ENCODE measurements at places on chromosomes 13 and 19.

- peak; percentile 75 for DNase-seq
Observed at GRCh38 chr19:49333811-49334288, 1.4 kb upstream of the CD37 start.

GRCh38 chr19:57192077-57192420 lies 749 bp downstream of the ZNF264 start:
- no peak for DNase-seq

DNA sequence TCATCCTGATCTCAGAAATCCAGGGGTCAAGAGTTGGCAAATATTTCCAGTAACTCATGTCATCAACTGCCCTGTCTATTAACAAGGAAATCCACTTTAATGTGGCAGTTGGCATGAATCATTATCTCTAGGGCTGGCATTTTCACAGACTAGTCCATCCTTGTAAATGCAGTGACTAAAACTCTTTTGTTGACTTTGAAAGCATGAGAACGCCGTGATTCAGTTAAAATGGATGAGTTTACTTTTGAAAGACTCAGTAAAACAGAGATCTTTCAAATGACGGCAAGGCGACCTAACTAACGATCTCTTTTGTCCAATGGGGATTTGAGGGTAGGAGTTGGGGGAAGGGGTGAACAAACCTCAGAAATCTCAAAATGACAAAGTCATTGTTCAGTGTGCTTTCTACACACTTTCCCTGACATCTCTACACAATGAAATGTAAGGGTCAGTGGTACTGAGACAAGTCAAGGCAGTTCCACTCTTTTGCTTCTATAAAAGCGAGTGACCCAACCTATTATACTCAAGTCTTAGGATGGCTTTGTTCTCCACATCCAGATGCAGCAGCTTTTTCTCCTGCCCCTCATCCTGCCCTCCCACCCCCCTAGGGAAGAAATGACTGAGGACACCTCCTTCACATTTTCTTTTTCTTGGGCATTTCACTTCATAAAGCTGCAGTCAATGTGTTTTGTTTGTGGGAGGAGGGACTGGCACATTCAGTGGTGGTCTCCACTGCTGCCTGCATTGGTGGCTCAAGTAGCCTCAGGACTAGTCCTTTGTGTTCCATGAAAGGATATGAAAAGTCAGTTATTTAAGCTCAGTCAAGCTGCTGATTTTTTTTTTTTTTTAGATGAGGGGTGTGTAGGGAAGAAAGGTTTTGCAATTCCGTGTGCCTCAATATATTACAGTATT lies 200.5 kb downstream of the ABCC4 start:
- DNase-seq, result no peak

DNA sequence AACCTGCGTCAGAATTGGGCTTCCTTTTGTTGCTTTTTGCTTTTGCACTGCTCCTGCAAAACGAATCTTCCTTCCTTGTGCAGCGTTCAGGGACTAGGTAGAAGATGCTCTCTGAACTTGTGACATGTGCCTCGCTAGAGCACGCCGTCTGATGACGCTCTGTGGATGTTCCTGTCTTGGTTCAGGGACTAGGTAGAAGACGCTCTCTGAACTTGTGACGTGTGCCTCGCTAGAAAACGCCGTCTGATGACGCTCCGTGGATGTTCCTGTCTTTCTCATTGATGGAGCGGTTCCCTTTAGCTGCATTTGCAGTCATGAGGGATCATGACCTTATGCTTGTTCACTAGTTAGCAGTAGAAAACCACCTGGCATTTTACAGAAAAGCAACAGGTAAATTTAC lies 154.0 kb downstream of the SOX1 start:
- DNase-seq, result no peak

DNA sequence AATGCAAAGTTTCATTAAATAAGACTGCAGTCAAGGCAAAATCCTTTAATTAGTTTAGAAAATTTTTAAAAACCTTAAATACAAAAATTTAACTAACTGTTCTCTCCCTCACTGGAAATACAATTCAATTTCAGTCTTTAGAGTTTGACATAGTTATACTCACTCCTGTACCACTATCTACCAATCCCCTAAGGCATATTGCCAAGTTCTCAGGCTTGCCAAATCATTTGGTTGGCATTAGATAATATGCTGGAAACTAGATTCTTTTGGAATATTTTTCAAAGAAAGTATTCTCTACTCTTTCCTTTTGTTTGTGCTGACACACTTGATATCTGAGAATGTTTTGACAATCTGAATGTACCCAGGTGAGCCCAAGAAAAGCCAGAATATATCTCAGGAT lies 77.2 kb downstream of the TSC22D1 start:
- no peak for DNase-seq

DNA sequence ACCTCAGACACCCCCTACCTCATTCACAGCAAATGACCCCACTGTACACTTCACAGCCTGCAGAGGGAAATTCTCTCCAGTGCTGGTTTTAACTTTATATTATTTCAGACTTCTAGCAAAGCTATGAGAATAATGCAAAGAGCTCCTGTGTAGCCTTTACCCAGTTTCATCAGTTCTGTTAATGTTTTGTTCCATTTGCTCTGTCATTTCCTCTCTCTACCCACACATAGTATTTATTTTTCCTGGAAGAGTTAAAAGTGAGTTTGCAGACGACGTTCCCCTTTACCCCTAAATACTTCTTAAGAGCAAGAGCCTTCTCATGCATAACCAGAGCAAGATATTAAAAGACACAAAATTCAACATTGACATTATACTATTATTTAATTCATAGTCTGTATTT lies 49.9 kb upstream of the ADGRE1 start:
- no peak for DNase-seq

GRCh38 chr13:30234619-30235162 lies 72.7 kb downstream of the KATNAL1 start:
- DNase-seq, result no peak

GRCh38 chr19:13228561-13228960 lies 78.3 kb downstream of the IER2 start:
- DNase-seq, result no peak

- no peak for DNase-seq
Observed at GRCh38 chr13:37109051-37109678, 3.7 kb upstream of the CSNK1A1L start.

- DNase-seq, result no peak
Observed at GRCh38 chr13:73250061-73250460, 191.3 kb downstream of the KLF5 start.

- no peak for DNase-seq
Observed at GRCh38 chr13:30874561-30874960, 31.5 kb upstream of the MEDAG start.

GRCh38 chr13:37602733-37603381 lies 4.3 kb upstream of the POSTN start:
- DNase-seq, result no peak

DNA sequence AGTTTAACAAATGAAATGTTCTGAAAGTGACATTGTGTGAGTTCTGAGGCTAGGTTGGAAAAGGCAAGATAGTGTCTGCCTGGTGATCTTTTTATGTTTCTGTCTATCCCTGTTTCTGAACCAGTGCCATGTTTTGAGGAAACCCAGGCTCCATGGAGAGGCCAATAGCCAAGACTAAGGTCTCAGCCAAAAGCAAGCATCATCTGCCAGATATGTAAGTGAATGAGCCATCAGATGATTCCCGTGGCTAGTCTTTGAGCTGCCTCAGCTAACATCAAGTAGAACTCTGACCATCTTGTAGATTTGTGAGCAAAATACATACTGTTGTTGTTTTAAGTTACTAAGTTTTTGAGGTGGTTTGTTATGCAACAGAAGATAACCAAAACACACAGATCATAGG lies 19.6 kb upstream of the CCNA1 start:
- DNase-seq, result no peak

DNA sequence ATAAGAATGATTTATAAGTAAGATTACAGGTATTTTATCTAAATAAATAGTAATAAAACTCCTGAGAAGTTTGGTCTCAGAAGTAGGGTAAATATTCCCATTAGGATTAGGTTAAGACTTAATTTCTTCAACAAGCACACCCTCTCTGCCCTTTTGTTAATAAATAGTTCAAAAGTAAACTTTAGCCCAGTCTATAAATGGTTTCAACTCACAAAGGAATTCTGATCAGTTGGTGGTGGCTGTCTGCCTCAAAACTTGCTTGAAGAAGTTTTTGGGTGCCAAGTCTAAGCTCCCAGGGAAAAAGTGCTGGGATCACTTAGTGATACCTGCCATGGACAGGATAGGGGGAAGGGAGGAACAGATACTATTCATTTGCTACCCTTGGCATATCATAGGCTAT lies 22.9 kb downstream of the MBNL2 start:
- DNase-seq, result no peak

- no peak for DNase-seq
Observed at GRCh38 chr13:30802501-30802900, 67.2 kb downstream of the ALOX5AP start.

DNA sequence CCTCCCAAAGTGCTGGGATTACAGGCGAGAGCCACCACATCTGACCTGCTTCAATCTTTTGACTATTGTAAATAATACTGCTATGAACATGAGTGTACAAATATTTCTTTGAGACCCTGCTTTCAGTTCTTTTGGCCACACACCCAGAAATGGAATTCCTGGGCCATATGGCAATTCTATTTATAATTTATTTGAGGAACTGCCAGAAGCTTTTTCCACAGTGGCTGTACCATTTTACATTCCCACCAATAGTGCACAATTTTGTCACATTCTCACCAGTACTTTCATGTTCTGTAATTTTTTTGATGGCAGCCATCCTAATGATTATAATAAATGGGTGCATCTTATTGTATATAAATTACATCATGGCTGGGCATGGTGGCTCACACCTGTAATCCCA lies 13.7 kb upstream of the FCER2 start:
- no peak for DNase-seq

DNA sequence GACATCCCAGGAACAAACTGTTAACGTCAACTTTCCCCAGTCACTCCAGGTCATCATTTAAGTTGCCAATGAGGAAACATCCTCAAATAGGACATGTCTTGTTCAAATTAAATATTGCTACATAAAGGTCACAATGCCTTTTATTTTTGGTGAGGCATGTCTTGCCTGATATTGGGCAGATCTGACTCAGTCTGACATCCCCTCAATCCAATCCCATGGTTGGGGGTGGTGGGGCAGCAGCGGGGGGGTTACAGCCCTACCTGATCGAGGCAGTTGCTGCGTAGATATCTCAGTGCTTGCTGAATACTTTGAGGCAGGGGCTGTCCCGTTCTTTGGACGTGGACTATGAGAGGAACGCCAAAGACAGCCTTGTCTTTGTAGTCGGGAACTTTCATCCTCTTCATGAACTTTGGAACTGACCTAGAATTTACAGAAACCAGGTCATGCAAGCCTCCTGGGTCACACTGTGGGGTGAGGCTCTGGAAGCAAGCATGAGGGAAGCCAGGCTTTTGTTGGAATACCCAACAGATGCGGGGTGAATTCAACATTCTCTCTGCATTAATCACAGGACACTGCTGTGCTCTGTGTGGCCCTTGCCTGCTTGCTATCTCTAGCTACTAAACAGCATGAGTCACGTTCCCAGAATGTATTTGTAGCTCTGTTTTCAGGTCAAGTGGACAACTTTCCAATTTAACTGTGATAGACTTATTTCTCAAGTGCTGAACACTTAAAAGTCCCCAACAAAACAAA lies 109.8 kb downstream of the KL start:
- no peak for DNase-seq

DNA sequence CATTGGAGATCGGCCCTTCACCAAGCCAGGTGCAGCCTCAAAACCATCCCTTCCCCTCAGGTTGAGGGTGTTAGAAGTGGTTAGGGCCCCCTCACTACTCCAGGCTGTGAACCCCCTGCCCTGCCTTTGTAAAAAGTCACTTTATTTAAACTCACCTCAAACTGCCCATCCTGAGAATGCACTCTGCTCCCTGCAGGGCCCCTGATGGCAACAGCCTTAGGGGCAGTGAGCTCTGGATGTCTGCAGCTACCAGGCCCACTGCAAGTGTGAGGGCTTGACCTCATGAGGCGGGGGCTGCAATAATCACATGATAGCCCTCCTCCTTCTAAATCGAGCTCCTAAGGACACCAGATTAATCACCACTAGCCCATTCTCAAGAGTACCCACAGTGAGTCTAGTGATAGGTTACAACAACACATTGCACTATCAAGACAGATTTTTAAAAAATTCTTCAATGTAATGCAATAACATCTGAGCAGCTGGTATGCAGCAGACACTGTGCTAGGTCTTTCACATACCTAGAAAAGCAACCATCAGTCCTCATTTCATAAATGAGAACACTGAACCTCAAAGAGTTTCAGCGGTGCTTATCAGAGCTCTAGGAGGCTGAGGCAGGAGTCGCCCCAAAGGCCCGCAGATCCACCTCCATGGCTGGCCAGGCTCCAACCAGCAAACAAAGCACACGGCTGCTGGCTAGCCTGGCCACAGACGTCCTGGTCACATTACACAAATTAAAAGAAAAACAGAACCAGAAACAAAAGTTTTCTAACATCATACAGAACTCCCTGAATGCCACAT lies 26.0 kb downstream of the SLC7A1 start:
- DNase-seq, result no peak

- no peak for DNase-seq
Observed at GRCh38 chr19:54662730-54663129, at the start of gene LILRB4. TSS of gene LILRB4 (plus strand) at chr19:54662985. CDS start at chr19:54663034, 49 bp downstream.

- DNase-seq, result no peak
Observed at GRCh38 chr19:50777830-50778303, 7.6 kb downstream of the GPR32 start.

GRCh38 chr13:37488726-37489125 lies 109.8 kb downstream of the POSTN start:
- no peak for DNase-seq

GRCh38 chr19:31518216-31519020 lies 169.2 kb upstream of the TSHZ3 start:
- DNase-seq, result no peak

DNA sequence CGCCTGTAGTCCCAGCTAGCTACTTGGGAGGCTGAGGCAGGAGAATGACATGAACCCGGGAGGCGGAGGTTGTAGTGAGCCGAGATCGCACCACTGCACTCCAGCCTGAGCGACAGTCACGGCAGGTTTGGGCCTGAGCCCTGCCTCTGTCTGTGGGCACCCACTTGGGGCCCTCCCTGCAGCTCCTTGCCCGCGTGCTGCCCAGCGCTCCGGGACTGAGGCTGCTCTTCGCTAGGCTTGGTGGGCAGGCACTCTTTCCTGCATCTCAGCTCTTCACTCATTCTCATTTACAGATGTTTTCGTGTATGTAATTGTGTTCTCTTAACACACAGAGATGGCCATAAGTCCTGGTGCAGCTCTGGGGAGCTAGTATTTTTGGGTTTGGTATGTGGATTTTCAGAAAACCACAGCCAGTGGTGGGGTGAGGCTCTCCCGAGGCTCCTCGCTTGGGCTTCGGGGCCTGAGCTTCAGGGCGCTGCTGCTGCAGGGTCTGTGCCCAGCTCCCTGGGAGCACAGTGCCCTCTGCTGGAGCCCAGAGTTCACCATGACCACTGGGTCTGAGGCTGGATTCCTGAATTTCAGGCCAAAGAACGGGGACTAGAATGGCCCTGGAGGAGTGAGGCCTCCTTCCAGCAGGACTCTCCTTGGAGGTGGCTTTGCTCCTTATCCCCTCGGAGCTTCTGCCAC lies 15.2 kb downstream of the UPF1 start:
- peak; percentile 73 for DNase-seq
